NCI-H1092 treated with DMSO at 0.1 percent for 48 hours (cell line): ENCODE measurements at places on chromosomes 11 and 22.

DNA sequence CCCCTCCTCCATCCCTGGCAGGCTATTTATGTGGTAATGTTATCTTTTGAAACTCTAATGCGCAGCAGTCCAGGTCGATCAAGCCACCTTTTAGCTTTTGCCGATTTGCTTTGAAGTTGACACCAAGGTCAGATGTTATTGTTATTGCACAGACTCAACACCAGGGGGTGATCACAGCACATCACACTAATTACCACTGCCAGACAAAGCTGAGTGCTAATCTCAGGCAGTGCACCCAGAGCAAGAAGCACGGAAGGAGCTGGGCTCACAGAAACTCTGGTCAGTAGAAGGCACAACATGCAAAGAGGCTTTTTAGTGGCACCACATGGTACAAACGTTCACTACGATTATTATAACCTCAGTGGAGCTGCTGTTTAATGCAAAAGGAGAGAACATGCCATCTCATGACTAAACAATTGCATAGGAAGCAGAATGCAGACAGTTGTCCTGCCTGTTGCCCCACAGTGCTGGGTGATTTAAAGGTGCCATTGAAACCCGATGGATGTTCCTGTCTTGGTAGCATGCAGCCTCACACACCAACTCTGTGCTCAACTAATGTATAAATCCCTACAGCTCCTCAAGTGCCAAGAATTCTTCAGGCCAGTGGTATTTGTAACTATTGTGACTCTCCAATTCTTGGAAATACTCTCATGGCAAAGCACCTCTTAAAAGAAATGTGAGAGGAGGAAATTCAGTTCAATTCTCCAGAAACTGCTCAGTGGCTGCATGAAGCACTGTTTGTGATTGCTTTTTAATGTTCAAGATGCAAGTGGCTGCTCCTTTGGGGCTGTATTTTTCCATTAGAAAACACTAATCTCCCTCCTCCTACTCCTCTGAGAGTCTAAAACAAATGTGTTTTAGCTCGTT is 353.9 kb upstream of the DDI1 start:
- peak; percentile 55 for DNase-seq

DNA sequence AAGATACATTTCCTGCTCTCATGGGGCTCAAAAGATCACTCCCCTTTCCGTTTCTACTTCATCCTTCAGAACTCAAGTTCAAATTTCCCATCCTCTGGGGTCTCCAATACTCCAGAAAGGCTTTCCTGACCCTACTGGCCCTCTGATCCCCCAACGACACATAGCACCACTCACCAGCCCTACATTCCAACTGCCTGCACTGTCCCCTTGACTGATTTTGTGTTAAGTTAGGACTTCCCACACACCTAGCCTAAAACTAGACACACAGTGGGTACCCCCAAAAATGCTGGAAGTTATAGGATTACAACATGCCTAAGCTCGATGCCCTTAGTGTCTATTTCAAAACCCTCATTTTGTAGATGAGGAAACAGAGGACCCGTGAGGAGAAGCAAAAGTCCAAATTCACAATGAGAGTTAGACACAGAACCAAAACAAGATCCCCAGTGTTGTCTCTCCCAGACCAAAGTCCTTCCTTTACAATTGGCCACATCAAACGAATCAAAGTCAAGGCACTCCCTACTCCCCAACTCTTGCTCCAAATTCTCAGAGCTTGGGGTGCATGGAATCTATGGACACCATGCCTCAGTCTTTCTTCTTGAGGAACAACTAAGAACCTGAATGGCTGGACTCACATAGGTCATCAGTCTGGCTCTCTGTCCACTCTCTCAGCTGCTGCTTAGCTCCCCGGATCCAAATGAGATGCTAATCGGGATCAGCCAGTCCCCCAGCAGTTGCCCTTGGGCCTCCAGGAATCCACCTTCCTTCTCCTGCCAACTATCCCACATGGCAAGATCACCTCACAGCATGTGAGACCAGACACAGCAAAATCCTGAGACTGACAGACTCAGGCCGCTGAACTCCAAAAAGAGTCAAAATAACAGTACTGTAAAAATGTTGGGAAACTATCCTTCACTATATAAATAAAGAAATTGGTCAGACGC is 1.7 kb downstream of the CLPB start:
- DNase-seq: no peak

DNA sequence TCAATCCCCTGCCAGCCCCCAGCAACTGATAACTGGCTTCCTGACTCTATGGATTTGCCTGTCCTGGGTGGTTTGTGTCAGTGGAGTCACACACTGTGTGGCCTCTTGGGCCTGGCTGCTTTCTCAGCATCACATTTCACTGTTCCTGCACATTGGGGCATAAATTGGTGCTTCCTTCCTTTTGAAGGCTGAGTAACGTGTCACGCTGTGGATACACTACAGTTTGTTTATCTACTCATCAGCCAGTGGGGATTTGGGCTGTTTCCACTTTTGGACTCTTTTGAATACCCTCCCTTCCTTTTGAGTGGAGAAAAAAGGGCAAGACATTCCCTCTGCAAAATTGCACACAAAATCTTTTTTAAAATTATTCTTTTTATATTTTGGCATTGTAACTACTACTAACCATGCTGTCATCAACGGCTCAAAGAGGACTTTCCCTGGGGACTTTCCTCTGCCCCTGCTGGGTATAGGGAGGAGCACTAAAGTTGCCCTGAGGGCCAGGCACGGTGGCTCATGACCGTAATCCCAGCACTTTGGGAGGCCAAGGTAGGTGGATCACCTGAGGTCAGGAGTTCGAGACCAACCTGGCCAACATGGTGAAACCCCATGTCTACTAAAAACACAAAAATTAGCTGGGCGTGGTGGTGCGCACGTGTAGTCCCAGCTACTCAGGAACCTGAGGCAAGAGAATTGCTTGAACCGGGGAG is 7.8 kb upstream of the CELSR1 start:
- no peak for DNase-seq

DNA sequence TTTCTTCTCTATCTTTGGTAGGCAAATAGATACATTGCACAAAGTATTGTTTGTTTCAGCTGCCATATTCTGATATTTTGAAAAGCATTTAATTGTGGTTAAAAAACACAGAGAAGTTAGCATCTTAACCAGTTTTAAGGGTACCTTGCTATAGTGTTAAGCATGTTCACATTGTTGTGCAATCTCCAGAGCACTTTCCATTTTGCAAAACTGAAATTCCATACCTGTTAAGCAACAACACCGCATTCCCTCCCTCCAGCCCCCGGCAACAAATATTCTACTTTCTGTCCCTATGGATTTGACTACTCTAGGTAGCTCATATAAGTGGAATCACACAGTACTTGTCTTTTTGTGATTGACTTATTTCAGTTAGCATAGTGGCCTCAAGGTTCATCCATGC is 33.9 kb downstream of the CNTF start:
- no peak for DNase-seq

GRCh38 chr11:66317322-66317722 is 478 bp upstream of the CD248 start:
- no peak for DNase-seq

DNA sequence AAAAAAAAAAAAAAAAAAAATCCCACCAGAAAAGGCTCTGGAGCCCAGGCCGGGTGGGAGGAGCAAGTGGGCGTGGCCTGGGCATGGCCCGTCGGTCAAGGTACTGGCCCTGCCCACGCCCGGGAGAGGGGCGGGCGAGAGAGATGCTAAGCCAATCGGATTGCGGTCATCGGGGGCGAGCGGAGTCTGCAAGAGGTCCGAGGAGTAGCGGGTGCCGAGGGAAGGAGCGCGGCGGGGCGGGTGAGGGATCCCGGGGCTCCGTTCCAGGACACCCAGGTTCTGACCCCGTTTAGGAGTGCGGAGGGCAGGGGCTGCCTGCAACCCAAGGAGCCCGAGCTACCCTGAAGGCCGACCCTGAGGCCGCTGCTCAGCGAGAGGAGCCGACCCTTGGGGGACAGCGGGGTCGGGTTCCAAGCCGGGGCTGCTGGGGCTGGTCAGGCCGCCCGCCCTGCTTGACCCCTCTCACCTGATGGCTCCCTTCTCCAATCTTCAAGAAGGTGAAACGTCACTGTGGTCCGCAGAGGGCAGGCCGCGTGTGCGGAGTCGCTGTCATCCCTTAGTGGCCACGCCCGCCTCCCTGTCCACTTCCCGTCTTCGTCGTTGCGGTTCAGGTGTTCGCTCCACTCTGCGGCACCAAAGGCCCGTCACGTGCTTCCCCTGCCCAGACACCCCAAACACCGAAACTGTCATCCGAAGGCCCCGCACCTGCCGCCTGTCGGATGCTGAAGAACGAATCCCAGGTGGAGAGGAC is 11.1 kb upstream of the TAB1 start:
- peak; percentile 81 for DNase-seq

DNA sequence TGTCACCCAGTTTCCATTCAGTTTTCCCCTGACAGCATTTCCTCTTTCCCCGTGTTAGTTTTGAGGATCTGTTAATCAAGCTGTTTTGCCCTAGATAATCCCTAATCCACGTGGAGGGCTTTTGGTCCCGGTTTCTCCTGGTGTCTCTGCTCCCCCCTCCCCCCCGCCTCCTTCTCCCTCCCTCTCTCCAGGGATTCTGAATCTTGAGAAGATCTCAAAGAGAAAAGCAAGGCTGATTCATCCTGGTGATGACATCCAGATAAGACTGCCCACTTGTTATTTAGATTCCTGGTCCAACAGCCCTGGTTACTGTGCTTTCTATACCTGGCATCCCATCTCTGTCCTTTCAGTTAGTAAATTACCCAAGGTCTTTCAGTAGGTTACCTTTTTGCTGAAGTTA is 59.4 kb downstream of the KCNA4 start:
- no peak for DNase-seq

DNA sequence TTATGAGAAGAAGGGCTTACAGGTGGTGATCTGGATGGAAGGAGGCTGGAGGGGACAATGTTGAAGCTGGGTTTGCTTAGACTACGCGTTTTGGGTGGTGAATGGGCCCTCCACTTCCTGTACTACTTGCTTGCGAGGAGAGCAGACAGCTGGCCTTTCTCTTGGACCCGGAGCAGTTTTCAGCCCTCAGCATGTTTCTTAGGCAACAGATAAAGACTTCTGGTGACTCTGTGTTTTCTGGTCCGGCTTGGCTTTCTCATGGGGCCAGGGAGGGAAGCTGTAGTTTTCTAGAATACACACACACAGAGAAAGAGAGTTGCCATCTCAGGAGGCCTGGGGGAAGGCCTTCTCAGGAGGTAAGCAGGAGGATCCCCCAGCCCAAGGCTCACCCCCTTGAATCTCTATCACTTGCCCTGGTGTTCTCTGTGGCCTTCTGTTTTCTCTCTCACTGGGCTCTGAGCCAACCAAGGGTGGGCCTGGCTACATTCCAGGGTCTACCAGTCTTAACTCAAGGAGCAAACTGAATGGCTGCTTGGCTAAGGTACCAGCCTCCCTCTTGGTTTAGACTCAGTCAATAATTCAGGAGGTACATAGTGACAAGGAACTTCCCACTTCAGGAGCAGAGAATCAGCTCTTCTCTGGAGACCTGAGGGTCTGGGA is 2.4 kb downstream of the CCS start:
- DNase-seq: peak; percentile 4

GRCh38 chr11:63537293-63538101 is 889 bp downstream of the PLAAT4 start:
- peak; percentile 97 for DNase-seq

GRCh38 chr11:132264616-132265015 is 894.2 kb downstream of the NTM start:
- peak; percentile 31 for DNase-seq

DNA sequence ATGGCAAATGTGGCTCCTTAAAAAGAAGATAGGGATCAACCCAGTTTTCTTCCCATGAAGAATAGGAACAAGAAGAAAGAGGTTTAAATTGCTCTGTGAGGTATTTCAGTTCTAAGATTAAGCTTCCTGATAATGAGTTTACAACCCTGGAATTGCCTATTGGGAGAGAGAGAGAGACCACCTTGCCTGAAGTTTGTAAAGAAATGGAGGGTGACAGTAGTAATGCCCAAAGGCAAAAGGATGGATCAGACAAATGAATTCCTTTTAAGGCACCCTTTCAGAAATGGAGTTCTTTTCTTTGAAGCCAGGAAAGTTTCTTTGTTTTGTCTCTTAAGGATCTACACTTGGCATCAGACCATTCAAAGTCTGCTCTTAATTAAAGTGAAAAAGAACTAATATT is 74.3 kb downstream of the DDIAS start:
- no peak for DNase-seq

DNA sequence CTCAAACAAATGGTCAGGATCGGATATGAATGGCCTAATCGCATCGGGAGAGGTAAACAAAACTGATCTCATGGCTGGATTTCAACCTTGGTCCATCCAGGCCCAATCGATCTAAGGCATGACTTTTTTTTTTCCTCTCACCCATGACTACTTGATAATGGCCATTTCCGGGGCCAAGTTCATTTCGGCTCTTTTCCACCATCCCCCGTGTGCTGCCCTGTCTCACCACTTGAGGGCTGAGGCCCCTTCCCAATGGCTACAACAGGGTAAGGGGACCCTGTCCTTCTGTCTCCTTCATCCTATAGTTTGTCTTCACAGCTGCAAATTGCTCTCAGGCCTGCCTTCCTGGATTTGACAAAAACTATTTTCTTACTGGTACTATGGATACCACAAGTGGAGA is 26.7 kb downstream of the GRAP2 start:
- no peak for DNase-seq

- no peak for DNase-seq
Observed at GRCh38 chr11:76626266-76626665, 44.3 kb downstream of the LRRC32 start.

DNA sequence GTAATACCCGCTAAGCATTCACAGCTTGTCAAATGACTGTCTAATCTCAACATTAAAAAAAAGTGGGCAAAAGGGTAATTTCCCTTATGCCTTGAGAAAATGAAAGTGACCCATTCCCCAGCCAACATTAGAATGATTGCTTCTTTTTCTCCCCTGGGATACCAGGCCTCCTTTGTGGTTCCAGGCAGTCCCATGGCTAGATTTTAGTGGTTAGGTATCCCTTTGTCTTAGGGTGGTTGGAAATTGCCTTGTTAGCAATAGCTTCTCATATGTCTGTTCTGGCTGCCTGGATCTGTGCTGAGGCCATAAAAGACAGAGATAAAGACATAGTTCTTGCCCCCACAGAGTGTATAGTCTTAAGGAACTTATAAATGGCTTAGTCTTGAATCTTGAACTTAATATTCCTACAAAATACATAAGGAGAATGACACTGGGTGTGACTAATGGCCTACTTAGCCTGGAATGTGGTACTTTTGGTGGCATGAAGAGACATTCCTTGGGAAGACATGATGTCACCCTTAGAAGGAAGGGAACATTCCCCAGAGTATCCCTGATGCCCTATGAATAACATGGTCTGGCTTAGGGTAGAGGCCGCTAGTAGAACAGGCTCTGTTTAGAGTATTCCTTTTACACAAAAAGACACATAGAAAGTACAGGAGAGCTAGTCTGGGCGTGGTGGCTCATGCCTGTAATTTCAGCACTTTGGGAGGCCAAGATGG is 90.3 kb downstream of the ZBTB16 start:
- DNase-seq: no peak

GRCh38 chr11:133950874-133951326 is 5.9 kb downstream of the IGSF9B start:
- no peak for DNase-seq

- DNase-seq: no peak
Observed at GRCh38 chr11:118004543-118005223, 18.5 kb downstream of the IL10RA start.
